ENCODE measurements at places on chromosomes 16 and 17. TPM values are rescaled to one million over a fixed set of nuclear protein-coding genes. Genes with fewer than 3 reads are reported as not detected.

The TMED6 gene
- polyA plus RNA-seq: not detected

The GCGR gene
- 0.44 TPM for polyA plus RNA-seq

The CTRL gene
- 4.2 TPM for polyA plus RNA-seq

The ADAP2 gene
- polyA plus RNA-seq: 0.71 TPM

The SHBG gene
- 1.1 TPM for polyA plus RNA-seq

The SLFN13 gene
- polyA plus RNA-seq: 15.7 TPM

The ZNF174 gene
- polyA plus RNA-seq: 9.1 TPM

The TAOK2 gene
- 18.0 TPM for polyA plus RNA-seq

The KRTAP16-1 gene
- polyA plus RNA-seq: not detected

The CSHL1 gene
- not detected for polyA plus RNA-seq

The PLCG2 gene
- polyA plus RNA-seq: 6.1 TPM

The TBC1D3I gene
- polyA plus RNA-seq: 2.3 TPM

The PYCARD gene
- polyA plus RNA-seq: 77.9 TPM
